ENCODE measurements at places on chromosomes 5 and 9. TPM values are rescaled to one million over a fixed set of nuclear protein-coding genes. Genes with fewer than 3 reads are reported as not detected.

MAMDC2 gene
- not detected for total RNA-seq

TPRN gene
- 6.7 TPM for total RNA-seq

FUBP3 gene
- total RNA-seq = 31.8 TPM

GRCh38 chr9:74630228-74630627 is 133.1 kb downstream of the RORB start:
- no peaks in the 10 kb centered on the region for H3K36me3 ChIP-seq
- H3K4me1 ChIP-seq = no peaks in the 10 kb centered on the region
- DNase-seq = no peak
- peaks cover 5% of the 10 kb centered on the region for H3K27me3 ChIP-seq
- no peak overlapping the region for H3K4me3 ChIP-seq

DNA sequence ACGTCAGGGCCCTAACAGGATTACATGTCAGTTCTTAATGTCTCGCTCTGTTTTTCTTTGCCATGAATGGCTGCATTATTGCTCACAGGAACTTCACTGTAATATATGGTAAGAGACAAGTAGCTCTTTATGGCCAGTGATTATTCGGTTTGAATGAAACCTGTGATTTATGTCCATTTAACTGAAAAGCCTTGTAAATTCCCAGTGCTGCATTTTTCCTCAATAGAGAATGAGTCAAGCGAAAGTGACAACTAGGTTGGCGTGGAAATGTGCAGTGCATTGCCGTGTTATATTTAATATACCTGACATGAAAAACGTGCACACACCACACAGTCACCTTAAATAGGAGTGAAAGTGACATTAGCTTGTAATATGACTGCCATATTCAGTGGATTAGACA is 163.1 kb downstream of the PBX3 start:
- no peaks in the 10 kb centered on the region for H3K27me3 ChIP-seq
- no peak for DNase-seq
- H3K4me1 ChIP-seq = no peaks in the 10 kb centered on the region
- no peak overlapping the region for H3K27ac ChIP-seq

Measured in activated CD4-positive, alpha-beta memory T cell treated with anti-CD3 and anti-CD28 coated beads for 36 hours (primary cell).